ENCODE measurements at places on chromosomes 12 and 14.

- DNase-seq = no peak
Measured at GRCh38 chr12:131061041-131061806, 107.5 kb downstream of the ADGRD1 start.

DNA sequence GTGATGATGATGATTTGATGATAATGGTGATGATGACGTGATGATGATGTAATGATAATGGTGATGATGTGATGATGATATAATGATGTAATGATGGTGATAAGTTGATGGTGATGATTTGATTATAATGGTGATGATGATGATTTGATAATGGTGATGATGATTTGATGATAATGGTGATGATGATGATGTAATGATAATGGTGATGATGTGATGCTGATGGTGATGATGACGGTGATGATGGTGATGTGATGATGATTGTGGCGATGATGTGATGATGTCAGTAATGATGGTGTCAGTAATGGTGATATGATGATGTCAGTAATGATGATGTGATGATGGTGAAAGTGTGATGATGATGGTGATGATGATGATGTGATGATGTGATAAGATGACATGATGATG is 613.4 kb downstream of the AACS start:
- no peak for DNase-seq

GRCh38 chr14:68440820-68441219 is 352.0 kb downstream of the ZFP36L1 start:
- DNase-seq = no peak

DNA sequence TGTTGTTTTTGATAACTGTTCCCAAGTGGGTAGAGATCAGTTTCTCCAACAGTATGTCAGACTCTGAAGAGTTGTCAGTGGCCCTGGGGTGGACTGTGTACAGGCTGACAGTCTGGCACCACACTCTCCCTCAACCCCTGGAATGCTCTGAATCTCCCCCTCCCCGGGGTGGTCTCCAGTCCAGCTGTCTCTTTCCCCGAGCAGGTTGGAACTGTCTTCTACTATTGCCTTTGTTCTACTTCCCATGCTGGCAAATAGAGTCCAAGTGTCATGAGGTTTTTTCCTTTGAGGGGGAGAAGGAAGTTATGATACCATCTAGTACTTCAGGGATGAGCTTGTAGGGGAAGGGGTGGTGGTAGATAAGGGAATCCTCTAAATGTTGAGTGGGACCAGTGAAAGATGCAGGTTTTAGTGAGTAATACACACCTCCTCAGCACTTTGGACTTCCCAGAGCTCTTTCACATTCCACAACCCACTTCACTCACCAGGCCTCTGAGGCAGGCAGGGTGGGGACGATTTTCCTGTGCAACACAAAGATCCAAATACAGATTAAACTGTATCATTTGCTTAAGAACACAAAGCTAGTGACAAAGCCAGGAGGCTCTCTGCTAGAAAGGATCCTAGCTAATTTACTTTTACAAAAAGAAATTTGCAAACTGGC is 170.7 kb upstream of the GZMB start:
- no peak for DNase-seq

DNA sequence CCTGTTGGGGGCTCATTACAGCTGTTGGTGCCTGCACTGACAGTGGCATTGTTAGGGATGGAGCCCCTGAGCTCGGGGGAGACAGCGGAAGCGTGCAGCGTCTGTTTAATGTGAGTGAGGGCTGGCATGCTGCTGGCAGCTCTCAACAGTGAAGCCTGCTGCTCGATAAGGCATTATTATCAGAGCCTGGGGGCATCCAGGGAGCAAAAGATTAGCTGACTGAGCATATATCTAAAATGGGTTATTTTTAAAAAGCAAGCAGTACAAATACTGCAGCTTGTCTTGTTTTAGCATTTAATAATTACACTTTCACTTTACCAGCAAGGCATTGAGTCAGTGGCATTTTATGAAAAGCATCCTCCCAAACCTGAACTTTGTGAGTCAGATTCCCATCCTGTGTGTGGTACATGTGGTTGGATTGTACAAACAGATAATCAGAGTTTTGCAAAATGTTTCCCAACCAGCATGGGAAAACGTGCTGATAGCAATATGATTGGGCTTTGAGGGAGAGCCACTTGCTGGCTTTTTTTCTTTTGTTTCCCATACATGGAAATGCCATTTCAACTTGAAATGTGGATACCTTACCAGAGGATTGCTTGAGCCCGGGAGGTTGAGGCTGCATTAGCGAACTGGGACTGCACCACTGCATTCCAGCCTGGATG is 150.8 kb downstream of the PRKCH start:
- DNase-seq = no peak

DNA sequence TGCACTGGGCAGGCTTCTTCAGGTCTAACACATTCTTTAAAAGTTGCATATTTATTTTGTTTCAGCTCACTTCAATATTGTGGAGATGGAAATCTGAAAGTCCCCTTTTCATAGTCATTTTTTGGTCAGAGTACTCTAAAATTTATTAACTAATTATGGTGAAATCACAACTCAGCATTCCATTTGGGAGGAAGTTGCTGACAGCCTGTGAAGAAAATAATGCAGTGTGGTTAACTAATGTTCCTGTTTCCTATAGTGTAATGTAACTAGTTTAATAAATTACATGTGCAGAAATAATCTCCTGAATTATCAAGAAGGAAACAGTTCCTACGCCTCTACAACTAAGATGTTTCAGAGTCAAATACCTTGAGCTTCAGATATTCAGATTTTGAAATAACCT is 17.1 kb downstream of the LRFN5 start:
- DNase-seq = no peak

- DNase-seq = no peak
Measured at GRCh38 chr12:20245491-20245890, 122.8 kb upstream of the PDE3A start.

DNA sequence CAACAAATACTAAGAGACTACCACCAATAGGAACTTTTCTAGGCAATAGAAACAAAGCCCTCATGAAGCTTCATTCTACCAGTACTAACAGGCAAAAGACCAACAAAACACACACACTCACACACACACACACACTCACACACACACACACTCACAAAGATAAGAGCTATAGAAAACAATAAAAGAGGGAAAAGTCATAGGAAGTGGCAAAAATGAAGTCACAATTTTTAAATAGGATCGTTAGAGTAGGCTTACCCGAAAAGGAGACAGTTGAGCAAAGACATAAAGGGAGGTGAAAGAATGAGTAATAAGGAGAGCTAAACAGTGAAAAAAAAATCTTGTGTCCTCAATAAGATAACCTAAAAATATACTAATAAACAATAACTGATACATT is 66.5 kb downstream of the C2CD5 start:
- no peak for DNase-seq

- DNase-seq = no peak
Measured at GRCh38 chr12:56362130-56363059, at the start of gene APOF. TSS of gene APOF (minus strand) at chr12:56362857. CDS start at chr12:56362745, 112 bp downstream.

DNA sequence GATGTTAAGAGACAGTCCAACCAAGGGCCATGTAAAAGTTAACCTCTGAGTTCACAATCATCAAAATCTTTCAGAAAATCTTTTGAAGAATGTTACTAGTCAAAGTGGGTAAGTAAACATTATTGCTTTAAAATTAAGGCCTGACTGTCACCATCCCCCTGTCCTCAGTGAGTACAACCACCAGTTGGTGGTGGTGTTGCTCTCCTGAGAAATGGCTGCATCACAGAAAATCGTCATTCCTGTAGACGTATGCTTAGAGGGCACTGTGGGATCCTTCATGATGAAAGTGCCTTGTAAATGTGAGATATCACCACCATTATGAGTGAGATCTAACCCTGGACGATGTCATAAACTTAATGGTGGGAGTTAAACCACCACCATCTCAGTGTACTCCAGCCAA is 451.2 kb downstream of the RPS29 start:
- no peak for DNase-seq

GRCh38 chr14:33364466-33364865 is 425.8 kb downstream of the NPAS3 start:
- DNase-seq = no peak

DNA sequence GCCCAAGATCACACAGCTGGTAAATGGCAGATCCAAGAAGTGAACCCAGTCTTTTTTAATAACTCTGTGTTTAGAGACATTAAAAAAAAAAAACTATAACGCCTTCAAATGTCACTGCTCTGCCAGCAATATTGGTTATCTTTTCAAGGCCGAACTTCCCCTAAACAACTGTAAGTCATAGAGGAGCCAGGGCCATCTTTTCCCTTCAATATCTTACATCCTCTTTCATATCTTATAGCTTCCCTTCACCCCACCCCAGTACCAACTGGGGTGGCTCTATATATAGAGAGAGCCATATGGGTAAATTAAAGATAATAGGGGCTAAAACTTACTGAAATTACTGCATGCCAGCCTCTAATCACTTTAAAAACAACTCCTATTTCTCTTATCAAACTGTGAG is 100.2 kb downstream of the STAB2 start:
- DNase-seq = no peak

- DNase-seq = no peak
Measured at GRCh38 chr12:121927813-121928212, 9.4 kb downstream of the CFAP251 start.

GRCh38 chr12:6827437-6827911 is 733 bp upstream of the P3H3 start:
- DNase-seq = peak; percentile 81

GRCh38 chr14:77657280-77657679 is 40.8 kb upstream of the SPTLC2 start:
- no peak for DNase-seq

GRCh38 chr14:26959972-26960660 is 362.3 kb upstream of the NOVA1 start:
- DNase-seq = no peak

DNA sequence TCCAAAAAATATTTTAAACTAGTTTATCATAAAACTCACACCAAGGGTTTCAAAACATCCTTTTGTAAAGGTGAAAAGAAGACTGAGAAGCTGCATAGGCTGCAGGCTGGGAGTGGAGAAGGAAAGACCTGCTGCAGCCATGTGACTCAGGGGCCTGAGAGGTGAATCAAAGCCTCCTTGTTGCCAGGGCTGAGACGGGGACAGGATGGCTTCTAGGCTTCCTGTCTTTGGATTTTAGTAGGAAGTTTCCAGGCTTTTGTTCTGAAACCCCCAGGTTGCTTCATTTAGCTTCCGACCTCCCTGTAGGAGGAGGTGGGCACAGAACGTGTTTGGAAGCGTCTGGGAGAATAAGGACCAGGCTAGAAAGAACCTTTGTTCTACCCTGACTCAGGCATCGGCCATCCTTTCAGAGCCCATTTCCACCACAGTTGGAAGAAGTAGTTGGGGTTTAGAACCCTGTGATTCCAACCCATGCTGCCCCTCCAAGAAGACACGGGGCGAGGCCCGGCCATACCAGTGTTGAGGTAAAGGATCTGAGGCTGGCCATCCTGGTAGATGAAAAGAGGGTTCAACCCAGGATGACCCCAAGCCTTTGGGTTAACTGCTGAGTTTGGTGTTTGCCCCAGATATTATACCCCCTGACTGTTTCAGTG is 122.4 kb downstream of the SLC25A47 start:
- DNase-seq = no peak

- DNase-seq = no peak
Measured at GRCh38 chr12:45666396-45666795, 63.1 kb upstream of the ARID2 start.

- DNase-seq = no peak
Measured at GRCh38 chr12:94145191-94145983, 3.0 kb upstream of the PLXNC1 start.

DNA sequence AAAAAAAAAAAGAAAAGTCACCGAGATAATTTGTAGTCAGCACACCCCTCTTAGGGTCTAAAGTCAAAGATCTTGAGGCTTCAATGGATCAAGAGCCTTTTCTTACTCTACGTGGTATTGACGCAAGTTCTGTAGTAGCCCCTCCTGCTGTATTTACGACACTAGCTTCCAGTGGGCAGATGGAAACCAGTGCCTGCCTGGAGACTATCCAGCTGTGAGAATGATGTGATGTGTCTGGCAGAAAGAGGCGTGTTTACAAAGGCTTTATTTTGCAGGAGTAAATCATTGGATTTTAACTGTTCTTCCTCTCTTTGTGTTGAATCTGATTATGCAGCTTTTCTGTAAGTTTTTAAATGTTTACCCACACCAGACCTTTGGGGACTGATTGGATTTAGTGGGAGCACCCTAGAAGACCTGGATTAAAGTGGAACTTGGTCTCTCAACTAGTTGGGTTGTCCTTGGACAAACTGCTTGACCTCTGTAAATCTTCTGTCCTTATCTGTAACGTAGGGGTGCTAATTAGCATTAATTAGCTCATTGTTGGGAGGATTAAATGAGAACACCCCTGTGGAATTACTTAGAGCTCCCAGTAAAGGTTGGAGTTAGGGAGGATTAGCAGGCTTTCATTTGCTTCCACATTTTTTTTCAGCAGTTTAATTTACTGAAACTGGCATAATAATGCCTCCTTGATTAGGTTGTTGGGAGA is 72.4 kb downstream of the RASSF3 start:
- DNase-seq = no peak

DNA sequence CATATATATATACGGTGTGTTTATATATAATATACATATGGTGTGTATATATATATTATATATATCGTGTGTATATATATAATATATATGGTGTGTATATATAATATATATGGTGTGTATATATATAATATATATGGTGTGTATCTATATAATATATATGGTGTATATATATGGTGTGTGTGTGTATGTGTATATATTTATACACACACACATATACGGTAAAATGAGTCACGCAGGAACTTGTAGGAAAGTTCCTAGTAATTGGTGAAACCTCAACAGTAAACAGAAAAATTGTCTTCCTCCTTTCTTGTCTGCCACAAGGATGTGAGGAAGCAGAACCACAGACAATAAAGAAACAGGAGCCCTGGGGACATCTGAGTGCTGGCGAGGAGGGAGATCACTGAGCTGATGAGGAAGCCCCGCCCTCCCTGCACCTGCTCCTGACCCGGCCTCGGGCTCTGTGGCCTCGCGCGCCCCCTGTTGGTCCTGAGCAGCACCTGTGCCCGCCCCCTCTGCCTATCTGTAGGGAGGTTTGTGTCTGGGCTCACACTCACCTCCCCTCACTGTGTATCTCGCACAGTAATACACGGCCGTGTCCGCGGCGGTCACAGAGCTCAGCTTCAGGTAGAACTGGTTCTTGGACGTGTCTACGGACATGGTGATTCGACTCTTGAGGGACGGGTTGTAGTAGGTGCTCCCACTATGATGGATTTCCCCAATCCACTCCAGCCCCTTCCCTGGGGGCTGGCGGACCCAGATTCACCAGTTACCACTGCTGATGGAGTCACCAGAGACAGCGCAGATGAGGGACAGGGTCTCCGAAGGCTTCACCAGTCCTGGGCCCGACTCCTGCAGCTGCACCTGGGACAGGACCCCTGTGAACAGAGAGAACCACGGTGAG is 1079.4 kb downstream of the TMEM121 start:
- DNase-seq = peak; percentile 64

GRCh38 chr14:43356979-43357545 is 1150.0 kb downstream of the FSCB start:
- no peak for DNase-seq

Data from Caco-2 (cell line).